ENCODE measurements at places on chromosomes 1 and 21. TPM values are rescaled to one million over a fixed set of nuclear protein-coding genes. Genes with fewer than 3 reads are reported as not detected.

The AMPD1 gene
- total RNA-seq, result 0.52 TPM

The ARHGAP29 gene
- 40.1 TPM for total RNA-seq

The CRYAA gene
- not detected for total RNA-seq

The CACNA1S gene
- not detected for total RNA-seq

The DCDC2B gene
- total RNA-seq, result not detected

GRCh38 chr1:62728963-62729362 is 40.8 kb upstream of the DOCK7 start:
- no peak for DNase-seq
- no peak overlapping the region for H3K27ac ChIP-seq
- H3K4me1 ChIP-seq, result peaks cover 3% of the 10 kb centered on the region
- H3K36me3 ChIP-seq, result no peaks in the 10 kb centered on the region

DNA sequence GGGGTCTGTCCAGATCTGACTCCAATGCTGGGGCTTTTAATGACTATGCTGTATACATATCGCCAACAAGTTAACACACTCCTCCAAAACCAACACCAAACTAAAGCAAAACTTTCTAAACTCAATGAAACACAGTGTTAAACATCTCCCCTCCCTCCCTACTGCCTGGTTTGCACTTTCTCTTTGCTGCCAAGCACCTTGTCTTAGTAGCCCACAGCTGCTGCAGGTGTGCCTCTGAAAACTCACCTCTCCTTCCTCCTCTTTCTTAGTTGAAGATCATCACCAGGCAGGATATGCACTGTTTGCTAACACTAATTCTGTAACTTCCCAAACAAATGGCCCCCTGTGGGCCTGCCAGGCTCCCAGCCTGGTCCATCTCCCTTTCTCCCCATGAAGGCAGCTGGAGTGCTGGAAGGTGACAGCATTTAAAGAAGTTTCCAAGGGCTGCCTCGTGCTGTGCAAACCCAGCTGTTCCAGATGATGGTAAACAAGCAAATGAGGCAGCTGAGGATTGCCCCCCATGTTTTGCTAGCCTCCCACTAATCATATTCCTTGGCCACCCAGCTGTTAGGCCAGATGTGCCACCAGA is 213.7 kb downstream of the ASTN1 start:
- no peaks in the 10 kb centered on the region for H3K36me3 ChIP-seq
- H3K27me3 ChIP-seq, result no peaks in the 10 kb centered on the region

GRCh38 chr1:74368335-74368734 is 133.1 kb downstream of the TNNI3K start:
- H3K4me3 ChIP-seq, result no peak overlapping the region
- no peak overlapping the region for H3K27ac ChIP-seq
- no peaks in the 10 kb centered on the region for H3K27me3 ChIP-seq
- no peaks in the 10 kb centered on the region for H3K4me1 ChIP-seq

GRCh38 chr1:236090741-236091147 is 25.9 kb upstream of the NID1 start:
- H3K4me1 ChIP-seq, result no peaks in the 10 kb centered on the region
- no peak overlapping the region for H3K4me3 ChIP-seq
- DNase-seq, result no peak
- no peak overlapping the region for H3K27ac ChIP-seq

DNA sequence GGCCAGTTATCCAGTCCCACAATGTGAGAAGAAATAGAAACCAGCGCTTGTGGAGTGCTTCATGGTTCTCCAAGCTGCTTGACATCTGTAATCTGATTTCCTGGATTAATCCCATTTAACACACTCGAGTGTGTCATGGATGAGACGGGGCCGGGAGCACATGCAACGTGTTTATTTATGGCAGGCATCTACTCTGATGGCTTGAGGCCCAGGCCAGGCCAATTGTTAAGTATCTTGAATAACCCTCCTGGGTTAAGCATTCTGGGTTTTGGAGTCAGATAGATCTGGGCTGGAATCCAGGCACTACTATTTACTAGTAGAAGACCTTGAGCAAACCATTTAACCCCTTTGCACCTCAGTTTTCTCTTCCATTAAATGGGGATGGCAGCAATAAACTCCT is 37.5 kb upstream of the LAPTM5 start:
- H3K4me3 ChIP-seq, result no peak overlapping the region
- no peaks in the 10 kb centered on the region for H3K27me3 ChIP-seq
- no peaks in the 10 kb centered on the region for H3K36me3 ChIP-seq
- H3K27ac ChIP-seq, result no peak overlapping the region
- H3K4me1 ChIP-seq, result no peaks in the 10 kb centered on the region
- no peak for DNase-seq

GRCh38 chr1:15966081-15966955 is 9.6 kb downstream of the ZBTB17 start:
- peak; percentile 71 for DNase-seq
- H3K27me3 ChIP-seq, result no peaks in the 10 kb centered on the region
- H3K4me3 ChIP-seq, result no peak overlapping the region
- peak overlapping the region; percentile 17 for H3K27ac ChIP-seq
- H3K36me3 ChIP-seq, result no peaks in the 10 kb centered on the region

- H3K27ac ChIP-seq, result no peak overlapping the region
- H3K4me1 ChIP-seq, result no peaks in the 10 kb centered on the region
- no peak for DNase-seq
- H3K4me3 ChIP-seq, result no peak overlapping the region
Observed at GRCh38 chr1:35646043-35646442, 4.7 kb upstream of the PSMB2 start.

DNA sequence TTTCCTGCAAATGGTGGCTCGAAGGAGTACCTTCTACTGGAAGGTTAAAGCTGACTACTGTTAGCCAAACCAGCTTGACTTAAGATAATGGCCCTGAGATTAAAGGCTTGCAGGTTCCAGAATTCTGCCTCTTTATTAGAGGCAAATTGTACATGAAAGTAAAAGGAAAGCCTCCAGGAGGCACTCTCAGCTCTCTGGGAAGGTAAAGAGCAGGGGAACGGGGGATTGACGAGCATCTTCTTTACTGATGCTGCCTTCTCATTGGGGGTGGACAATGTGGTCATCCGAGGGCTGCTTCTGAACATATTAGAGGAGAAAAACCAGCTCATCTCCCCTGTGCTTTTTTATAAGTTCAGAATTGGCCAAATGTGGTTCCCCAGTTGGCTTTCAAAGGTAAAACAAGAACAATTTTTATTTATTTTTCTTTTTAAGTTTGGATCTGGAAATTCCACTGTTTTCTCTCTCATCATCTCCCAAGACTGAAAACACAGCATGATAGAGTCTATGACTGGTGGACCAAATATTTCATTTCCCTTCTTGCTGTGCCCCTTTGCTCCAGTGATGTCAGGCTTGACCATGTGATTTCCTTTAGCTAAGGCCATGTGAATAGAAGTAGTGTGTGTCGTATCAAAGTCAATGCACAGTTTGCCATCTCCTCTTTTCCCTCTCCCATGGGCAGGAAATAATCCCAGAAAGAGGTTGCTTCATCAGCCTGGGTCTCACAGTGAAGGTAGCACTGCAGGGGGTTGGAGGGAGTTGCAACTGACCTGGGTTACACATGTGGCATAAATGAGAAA is 292.7 kb downstream of the PRDM2 start:
- H3K36me3 ChIP-seq, result no peaks in the 10 kb centered on the region
- DNase-seq, result no peak
- no peaks in the 10 kb centered on the region for H3K27me3 ChIP-seq
- no peak overlapping the region for H3K4me3 ChIP-seq
- no peak overlapping the region for H3K27ac ChIP-seq

GRCh38 chr1:205354259-205355074 is 2.3 kb downstream of the KLHDC8A start:
- DNase-seq, result peak; percentile 67
- no peaks in the 10 kb centered on the region for H3K36me3 ChIP-seq

DNA sequence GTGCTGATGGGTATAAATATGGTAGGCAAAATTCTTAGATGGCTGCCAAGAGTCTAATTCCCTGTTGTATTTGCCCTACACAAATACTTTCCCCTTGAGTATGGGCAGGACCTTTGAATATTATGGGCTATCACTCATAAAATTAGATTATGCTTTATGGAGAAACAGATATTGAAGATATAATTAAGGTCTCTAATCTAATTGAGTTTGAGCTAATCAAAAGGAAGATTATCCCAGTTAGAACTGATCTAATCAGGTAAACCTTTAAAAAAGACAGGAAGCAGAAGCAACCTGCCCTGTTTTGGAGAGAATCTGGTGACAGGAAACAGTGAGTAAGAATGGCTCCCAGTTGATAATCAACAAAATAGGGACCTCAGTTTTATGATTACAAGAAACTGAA is 609.0 kb upstream of the PRMT6 start:
- H3K4me1 ChIP-seq, result no peaks in the 10 kb centered on the region
- no peaks in the 10 kb centered on the region for H3K36me3 ChIP-seq
- H3K4me3 ChIP-seq, result no peak overlapping the region
- H3K27me3 ChIP-seq, result no peaks in the 10 kb centered on the region
- no peak overlapping the region for H3K27ac ChIP-seq
- no peak for DNase-seq

DNA sequence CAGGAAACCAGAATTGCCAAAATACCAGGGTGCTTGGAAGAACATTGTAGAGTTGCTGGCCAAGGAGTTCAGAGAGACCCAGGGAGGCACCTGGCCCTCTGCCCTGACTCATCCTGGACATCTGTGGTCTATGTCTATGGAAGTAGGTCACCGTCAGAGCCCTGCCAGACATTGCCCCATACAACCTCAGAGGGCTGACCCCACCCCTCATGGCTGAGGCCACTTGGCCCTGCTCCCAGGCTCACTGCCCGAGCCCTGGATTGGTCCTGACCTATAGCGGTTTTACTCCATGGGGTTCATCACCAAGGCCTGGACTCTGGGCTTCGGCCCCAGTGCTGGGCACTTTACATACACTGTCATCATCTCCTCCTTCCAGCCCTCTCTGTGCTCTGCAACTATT is 233.1 kb downstream of the PTPRU start:
- H3K27me3 ChIP-seq, result no peaks in the 10 kb centered on the region
- no peaks in the 10 kb centered on the region for H3K4me1 ChIP-seq
- H3K27ac ChIP-seq, result no peak overlapping the region
- H3K4me3 ChIP-seq, result no peak overlapping the region

GRCh38 chr1:116940814-116941599 is 31.3 kb downstream of the PTGFRN start:
- no peak for DNase-seq
- H3K27ac ChIP-seq, result no peak overlapping the region
- H3K36me3 ChIP-seq, result no peaks in the 10 kb centered on the region
- no peaks in the 10 kb centered on the region for H3K4me1 ChIP-seq
- no peaks in the 10 kb centered on the region for H3K27me3 ChIP-seq

DNA sequence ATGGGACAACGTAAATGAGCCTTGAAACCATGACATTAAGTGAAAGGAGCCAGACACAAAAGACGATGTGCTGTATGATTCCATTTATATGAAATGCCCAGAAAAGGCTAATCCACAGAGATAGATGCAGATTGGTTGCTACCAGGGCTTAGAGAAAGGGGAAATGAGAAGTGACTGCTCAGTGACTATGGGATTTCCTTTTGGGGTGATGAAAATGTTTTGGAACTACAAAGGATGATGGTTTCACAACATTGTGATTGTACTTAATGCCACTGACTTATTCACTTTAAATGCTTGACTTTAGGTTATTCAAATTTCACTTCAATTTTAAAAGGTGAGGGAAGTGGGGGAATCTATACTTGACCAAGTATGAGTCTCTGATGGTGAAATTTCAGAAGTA is 414.3 kb downstream of the SETD4 start:
- no peaks in the 10 kb centered on the region for H3K36me3 ChIP-seq
- H3K27me3 ChIP-seq, result no peaks in the 10 kb centered on the region
- no peak overlapping the region for H3K4me3 ChIP-seq
- H3K27ac ChIP-seq, result no peak overlapping the region
- no peak for DNase-seq

GRCh38 chr1:17207540-17207939 is 2.6 kb downstream of the PADI1 start:
- H3K4me3 ChIP-seq, result no peak overlapping the region
- H3K27me3 ChIP-seq, result no peaks in the 10 kb centered on the region
